ENCODE measurements at places on chromosomes 7 and 10. TPM values are rescaled to one million over a fixed set of nuclear protein-coding genes. Genes with fewer than 3 reads are reported as not detected.

DNA sequence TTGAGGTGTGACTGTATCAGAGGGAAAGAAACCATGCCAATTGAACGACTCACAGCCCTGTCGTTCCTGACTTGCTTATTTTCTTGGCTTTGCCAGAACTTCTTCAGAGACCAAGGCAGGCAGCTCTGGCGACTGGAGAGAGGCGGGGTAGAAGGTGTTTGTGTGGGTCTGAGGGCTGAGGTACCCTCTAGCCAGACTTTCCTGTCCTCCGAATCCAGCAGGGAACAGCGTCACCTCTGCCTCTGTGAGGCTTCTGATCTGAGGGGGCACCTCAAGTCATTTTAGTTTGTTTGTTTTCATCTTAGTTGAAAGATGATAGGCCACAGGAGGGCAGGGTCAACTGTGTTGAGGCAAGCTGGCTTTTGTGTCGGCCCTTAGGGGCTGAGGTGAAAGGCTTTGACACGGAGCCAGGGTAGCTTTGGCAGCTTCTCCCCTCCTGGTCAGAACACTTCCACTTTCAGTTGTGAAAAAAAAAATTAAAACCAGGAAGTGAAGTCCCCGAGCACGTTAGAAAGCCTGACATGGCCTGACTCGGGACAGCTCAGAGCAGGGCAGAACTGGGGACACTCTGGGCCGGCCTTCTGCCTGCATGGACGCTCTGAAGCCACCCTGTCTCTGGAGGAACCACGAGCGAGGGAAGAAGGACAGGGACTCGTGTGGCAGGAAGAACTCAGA is 1.9 kb downstream of the ACSL5 start:
- DNase-seq: peak; percentile 74

DNA sequence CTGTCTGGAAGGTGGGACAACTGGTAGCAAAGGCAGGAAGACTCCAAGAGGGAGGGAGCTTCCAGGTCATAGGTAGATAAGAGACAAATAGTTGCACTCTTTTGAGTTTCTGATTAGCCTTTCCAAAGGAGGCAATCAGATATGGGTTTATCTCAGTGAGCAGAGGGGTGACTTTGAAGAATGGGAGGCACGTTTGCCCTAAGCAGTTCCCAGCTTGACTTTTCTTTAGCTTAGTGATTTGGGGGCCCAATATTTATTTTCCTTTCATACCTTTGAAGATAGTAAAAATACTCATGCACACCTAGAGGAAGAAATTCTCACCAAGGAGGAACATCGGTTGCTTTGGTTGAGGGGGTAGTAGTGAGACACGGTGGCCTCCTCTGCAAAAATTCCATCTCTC is 212.1 kb upstream of the SVIL start:
- no peak for DNase-seq

DNA sequence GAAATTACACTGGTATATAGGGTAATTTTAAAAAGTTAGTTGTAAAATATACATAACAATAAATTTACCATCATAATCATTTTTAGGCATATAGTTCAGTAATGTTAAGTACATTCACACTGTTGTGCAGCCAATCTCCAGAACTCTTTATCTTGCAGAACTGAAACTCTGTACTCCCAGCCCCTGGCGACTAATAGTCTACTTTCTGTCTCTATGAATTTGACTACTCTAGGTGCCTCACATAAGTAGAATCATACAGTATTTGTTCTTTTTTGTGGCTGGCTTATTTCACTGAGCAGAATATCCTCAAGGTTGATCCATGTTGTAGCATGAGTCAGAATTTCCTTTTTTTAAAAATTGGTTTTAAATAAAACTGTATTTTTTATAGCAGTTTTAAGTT is 41.4 kb downstream of the NRF1 start:
- no peak for DNase-seq

Gene SLC13A1
- polyA plus RNA-seq: not detected

DNA sequence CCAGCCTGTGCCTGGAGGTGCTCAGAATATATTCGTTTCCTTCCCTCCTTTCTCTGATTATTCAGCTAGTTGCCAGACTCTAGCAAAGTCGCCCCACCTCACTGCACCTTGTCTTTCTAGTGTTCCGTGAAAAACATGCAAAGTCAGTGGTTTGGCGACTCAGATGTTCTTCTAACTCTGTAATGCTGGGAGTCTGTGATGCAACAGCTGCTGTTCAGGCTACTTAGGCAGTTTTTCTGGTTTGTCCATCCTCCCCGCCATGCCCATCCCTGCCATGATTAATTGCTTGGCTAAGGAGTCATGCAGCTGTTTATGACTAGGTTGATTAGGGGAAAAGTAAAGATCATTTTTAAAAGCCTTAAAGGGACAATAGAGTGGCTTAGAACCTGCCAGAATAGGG is 99.4 kb downstream of the MTPN start:
- no peak for DNase-seq

Gene ZCCHC24
- 31.3 TPM for polyA plus RNA-seq

DNA sequence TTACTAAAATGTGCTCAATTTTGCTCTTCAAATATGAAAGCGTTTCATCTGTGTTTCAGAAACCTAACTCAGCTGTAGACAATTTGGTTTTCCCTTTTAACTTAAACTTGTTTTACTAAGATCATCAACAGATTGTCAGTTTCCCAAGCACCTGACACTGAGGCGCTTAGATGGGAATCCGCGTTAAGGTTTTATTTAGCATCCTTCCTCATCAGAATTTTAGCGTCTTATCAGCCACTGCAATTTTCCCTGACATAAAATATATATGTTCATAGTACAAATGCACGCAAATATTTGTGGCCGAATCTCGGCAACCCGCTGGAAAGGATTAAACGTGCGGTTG is 1.2 kb downstream of the SGCE start:
- no peak for DNase-seq

GRCh38 chr7:27151341-27151930 is 947 bp downstream of the HOXA3 start:
- peak; percentile 16 for DNase-seq

DNA sequence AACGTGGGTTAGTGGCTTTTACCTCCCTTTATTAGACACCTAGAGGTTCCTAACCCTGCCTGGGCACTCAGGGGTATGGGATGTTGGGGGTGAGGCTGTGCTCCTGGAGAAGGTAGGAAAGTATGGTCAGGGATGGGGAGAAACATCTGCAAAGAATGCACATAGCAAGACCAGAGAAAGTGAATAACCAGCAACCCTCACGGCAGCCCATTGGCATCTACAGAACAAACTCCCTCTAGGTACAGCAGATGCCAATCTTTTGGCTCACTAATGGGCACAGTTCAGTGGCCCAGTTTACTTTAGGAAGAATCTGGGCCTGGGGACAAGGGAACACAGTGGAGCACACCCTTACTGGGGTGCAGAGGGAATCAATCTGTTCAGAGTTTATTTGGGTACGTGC is 143.9 kb downstream of the JAZF1 start:
- no peak for DNase-seq

- DNase-seq: no peak
These were observed 78.3 kb downstream of the LRRC17 start for GRCh38 chr7:102991077-102991539.

- DNase-seq: no peak
These were observed 3.2 kb downstream of the PRKG1 start for GRCh38 chr10:51077507-51077906.

GRCh38 chr7:42237811-42238541 is 967 bp upstream of the GLI3 start:
- DNase-seq: peak; percentile 91

GRCh38 chr7:149719912-149720335 is 53.5 kb downstream of the ZNF467 start:
- no peak for DNase-seq

DNA sequence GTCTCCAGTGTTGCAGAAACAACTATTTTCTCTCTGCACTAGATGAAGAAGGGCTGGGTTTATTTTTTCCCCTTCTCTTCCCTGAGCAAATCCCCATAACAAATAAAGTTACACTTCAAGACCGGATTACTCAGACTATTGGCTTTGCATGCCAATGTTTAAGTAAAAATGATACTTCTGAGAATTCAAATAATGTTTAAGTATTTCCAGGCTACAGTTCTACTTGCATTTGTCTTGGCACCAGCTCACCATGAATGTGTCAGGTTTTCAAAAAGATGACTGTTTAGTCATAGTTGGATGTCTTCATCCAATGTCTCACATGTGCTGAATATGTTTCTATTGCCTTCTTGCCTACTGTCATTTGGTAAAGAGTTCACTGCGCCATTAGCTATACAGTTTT is 912.6 kb downstream of the GATA3 start:
- DNase-seq: no peak

Gene PAX4
- not detected for polyA plus RNA-seq

DNA sequence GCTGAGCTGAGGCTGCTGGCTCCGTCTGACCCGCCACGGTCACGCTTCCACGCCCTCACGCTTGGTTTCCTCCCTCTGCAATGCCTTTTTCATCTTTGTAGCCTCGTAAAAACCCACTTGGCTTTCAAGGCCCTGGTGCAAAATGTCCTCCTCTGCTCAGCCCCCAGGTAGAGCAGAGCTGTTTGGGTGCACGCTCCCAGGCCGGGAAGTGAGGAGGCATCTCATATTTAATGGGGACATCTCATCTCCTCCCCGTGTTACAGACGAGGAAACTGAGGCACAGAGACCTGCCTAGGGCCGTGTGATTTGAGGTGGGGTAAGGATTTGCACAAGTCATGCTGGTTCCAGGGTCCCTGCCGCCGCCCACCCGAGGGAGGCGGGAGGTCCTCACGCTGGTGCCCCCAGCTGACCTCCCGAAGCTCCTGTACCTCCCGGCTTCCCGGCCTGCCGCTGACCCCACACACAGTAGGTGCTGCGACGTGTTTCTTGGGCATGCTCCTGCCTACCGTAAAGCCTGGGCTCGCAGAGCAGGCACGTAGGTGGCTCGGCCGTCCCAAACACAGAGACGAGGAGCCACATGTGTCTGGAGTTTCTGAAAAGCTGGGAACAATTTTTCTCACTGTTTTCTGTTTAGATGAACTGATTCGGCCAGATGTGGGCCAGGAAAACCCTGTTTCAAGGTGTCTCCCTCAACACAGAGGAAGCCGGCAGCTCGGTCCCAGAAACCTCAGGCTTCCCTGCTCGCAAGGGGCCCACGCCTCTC is 11.5 kb downstream of the FOXL3 start:
- no peak for DNase-seq

- no peak for DNase-seq
These were observed 400.8 kb downstream of the REEP3 start for GRCh38 chr10:63921908-63922467.

Gene LIPJ
- polyA plus RNA-seq: 0.02 TPM

GRCh38 chr10:70352401-70353097 is 29.9 kb downstream of the LRRC20 start:
- DNase-seq: no peak

DNA sequence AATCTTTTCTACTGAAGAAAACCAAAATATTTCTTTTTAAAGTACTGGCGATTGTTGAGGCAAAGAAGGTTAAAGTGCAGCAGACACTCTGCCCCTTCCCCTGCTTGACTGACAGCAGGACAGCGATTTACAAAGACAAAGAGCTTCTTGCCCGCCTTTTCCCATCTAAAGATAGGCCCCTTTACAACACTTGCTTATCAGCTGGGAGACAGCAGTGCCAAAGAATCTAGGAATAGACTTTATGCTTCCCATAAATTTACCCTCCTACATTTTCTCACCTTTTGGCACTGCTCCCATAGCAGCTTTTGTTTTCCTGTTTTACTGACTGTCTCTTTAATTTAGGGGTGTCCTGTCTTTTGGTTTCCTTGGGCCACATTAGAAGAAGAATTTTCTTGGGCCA is 824.1 kb downstream of the CCSER2 start:
- DNase-seq: no peak

Gene GIMAP1
- 7.8 TPM for polyA plus RNA-seq

Gene NEBL
- polyA plus RNA-seq: 257 TPM

DNA sequence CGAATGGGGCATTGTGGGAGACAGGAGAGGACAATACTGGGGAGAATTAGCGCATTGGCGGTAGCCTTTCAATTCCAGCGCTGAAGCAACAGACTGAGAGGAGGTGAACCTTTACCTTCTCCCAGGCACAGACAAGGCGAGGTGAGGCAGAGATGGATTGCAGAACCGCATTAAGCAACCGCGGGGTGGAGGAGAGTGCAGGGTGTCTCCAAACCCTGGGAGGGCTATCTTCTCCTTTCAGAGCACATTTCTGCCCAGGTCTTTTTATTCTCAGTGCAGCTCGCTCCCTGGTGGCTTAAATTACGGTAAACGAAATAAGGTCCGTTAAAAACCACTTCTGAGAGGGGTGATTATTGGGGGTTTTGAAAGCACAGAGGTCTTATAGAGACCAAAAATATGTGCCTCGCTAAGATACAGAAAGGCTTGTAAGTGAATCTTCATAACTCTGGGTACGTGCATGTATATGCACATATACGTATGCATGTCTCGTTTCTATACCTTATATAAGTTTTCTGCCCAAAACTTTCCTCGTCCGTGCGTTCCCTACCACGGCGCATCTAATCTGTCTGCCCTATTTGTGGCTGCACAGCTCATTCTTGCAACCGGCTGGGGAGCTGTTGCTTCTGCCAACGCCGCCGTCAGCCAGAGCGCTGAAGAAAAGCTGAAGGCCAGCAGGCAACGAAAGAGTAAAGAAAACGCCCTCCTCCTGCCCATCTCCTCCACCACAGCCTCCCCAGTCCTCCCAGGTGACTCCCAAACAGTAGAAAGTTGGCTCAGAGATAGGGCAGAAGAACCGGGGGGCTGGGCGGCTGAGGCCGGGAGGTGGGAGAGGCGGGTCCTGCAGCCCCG is 895 bp upstream of the ZNF804B start:
- peak; percentile 51 for DNase-seq

DNA sequence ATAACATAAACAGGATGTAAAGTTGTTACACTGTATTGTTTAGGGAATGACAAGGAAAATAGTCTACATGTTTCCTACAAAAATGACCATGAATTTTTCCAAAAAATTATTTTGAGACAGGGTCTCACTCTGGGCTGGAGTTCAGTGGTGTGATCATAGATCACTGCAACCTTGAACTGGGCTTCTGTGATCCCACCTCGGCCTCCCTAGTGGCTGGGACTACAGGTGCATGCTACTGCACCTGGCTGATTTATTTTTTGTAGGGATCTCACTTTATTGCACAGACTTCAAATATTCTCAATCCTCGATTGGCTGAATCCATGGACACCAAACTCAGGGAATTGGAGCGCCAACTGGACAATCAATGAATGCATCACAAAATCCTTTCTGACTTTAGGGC is 6.6 kb downstream of the CHCHD2 start:
- no peak for DNase-seq

Gene ADAP1
- polyA plus RNA-seq: 8.4 TPM

Gene PON2
- 51.0 TPM for polyA plus RNA-seq

- DNase-seq: no peak
These were observed 39.7 kb upstream of the TNKS2 start for GRCh38 chr10:91758303-91759146.

Gene SSC4D
- polyA plus RNA-seq: 2.1 TPM

All from right cardiac atrium (tissue), 5 donors.